ENCODE measurements at places on chromosomes 4 and X.
A peak's percentile ranks its signal among the peaks of the same experiment; 100 is the strongest.

DNA sequence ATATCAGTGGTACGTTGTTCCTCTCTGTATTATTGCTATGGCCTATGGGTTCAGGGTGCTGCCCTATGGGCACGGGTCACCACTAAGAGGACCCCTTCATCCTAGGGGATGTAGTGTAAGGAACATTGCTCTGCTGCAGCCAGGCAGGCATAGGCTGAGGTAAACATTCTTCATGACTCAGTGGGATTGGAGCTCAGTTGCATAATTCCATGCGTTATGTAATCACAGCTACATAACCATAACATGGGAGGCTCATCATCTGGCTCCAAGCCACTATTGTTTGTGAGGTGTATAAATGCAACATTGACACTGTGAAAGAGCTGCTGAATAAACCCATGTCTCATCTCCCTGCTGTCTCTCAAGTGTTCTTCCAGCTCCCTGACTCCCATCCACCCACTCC, 375.2 kb downstream of the MAGEE1 start:
- no peak for DNase-seq

DNA sequence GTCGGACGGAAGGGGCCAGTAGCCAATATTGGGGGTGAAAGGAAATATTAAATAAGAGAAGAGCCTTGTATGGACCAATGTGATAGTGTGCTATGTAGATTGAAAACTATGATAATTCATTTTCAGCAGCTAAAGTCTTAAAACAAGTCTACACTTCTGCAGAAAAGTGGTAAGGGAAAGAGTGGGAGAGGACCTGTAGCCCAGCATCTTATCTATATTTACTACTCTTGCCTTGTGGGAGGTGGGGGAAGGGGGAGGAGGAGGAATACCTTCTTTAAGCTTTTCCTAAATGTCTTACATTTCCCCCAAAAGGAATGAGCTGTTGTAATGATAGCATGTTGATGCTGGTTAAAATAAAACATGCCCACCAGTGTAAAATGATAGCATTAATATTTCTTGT, 220.0 kb upstream of the SPRY1 start:
- DNase-seq: no peak

GRCh38 chrX:109362101-109362500, 119.8 kb downstream of the GUCY2F start:
- no peak for DNase-seq

- DNase-seq: no peak
Observed at GRCh38 chr4:86876894-86877685, 15.1 kb downstream of the C4orf36 start.

- DNase-seq: no peak
Observed at GRCh38 chr4:37726666-37727065, 40.5 kb upstream of the RELL1 start.

DNA sequence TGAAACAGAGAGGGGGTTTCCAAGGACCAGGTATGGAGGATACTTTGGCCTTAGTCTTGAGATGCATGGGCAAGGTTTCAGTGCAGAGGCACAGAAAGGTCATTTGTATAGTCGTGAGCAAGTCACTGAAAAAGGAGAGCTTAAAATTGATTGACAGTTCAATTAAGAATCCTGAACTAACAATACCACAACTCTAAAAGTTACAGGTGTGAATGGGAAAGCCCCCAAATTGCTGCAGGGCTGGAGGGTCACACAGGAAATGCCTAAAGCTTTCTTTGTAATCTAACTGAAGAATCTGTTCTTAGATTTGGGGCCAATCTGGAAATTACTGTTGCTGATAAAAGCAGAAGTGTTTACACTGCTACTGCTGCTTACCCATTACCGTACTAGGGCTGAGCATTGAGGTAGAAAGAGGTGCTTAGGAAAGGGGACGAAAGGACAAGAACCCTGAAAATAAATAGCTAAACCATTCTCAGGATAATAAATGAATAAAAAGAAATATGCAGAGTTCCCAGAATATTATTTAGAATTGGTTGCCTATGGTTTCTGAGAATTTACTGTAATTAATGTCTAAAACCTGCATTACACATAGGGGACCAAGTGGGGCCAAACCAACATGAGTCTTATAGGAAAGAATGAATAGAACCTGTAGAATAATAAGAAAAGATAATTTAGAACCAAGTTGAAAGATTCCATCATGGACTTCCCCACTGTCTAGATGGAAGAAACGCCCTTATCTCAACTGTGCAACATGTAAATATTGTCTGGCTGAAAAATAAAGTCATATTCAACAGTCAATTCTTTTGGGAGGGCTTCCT, 91.9 kb upstream of the PPP1R2C start:
- DNase-seq: no peak

DNA sequence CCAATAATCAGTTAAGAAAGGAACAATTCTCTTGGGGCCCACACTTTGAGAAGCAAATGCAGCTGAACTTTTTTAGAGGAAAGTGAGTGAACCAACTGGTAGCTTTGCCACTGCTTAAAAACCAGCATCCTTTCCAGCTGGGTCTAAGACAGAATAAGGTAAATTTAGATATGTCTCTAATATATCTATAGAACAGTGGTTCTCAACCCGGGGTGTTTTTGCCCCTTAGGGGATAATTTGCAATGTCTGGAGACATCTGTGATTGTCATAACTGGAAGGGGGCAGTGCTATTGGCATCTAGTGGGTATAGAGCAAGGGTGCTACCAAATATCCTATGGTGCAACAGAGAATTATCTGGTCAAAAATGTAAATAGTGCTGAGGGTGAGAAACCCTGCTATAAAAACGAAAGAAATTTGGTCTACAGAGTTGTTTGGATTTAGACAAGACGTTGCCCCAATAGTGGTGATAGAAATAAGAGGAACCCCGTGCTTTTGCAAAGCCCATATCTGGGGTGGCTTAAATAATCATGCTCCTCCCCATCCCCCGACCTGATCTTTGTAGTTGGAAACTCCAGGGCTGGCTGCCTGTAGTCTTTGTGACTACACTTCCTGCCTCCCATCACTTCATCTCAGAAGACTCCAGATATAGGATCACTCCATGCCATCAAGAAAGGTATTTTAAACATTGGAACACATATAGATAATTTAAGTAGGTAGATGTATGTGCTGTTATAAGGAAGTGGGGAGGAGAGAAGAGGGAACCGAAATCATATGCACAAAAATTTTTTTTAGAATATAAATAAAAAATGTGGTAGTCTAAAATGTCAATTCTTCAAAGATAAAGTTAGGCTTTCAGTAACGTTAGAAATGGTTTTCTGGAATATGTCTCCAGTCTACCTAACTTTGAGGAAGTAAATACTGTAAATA, at the start of gene TLR7:
Gene TLR7 (plus strand): TSS at position 622 of the 927 bp plus-strand sequence. CDS start 507 bp downstream, outside the sequence.
- no peak for DNase-seq

DNA sequence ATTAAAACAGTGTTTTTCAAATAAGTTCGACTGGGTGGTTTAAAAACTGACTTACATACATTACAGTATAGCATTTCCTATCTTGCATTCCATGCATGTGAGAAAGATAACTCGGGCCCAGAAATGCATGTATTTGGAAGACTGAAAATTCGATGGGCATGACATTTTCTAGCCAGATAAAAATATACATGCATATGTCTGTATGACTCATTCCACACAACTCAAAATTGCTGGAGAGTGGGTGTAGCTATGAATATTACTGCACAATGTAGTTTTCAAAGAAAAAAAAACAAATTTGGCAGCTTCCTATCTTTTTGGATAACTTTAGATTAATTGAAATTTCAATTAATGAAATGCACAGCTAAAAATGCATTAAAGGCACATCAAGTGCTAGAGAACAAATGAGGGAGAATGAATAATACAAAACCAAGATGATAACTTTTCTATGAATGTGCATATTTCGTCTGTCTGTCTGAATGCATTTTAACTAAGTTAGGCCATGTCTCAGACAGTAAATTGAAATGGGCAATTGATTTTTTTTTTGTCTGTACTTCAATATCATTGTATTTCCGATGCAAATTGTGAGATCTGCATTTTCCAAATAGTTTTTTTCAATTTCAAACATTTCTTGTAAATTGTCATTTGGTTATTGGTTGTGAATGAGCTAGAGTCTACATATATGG, 54.5 kb upstream of the GABRA2 start:
- no peak for DNase-seq

DNA sequence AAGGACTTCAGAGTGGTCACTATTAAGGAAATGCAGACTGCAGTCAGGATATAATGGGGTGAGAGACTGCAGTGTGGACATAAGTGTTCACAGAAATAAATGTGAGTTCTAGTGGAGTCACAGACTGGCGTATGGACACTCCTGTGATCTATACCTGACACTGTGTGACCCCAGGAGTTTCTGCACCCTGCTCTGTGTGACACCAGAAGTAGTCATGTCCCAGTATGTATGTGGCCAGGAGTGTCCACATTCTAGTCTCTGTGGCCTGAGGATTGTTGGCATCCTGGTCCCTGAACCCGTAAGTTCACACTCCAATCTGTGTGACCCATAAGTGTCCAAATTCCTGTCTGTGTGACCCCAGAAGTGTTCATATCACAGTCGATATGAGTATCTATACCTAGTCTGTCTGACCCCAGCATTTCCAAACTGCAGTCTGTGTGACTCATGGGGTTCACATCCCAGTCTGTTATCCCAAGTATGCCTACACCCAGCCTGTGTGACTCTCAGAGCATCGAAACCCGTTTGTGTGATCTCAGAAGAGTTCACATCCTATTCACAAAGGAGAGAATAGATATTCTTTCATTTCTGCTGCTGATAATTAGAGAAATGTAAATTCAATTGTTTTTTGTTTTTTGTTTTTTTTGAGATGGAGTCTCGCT, 16.3 kb downstream of the WDR13 start:
- DNase-seq: no peak

DNA sequence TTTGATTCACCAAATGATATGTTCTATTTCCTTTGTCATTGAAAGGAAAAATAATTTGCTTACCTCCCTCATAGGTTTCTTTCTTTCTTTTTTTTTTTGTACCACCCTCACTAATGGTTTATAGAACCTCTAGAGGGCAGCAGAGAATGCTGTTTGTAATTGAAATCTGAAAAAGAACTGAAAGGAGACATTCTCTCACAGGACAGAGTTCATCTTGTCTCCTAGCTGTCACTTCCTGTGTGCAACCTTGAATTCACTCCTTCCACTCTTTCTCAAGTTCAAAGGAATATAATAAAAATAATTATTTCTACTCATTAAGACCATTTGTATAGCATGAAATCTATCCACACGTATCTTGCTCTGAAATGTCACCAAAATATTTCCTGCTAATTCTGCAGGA, 51.0 kb downstream of the GUCY1B1 start:
- no peak for DNase-seq

DNA sequence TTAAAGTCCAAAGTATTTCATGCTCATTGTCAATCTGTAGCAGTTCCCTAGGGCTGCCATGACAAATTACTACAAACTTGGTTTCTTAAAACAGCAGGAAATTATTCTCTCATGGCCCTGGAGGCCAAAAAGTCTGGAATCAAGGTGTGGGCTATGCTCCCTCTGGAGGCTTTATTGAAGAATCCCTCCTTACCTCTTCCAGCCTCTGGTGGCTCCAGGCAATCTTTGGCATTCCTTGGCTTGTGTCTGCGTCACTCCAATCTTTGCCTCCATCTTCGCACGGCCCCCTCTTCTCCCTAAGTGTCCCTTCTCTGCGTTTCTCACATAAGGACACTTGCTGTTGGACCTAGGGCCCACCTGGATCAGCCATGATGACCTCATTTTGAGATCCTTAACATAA, 170.4 kb downstream of the SMIM20 start:
- DNase-seq: no peak

- no peak for DNase-seq
Observed at GRCh38 chrX:149461746-149462145, 43.4 kb downstream of the IDS start.

DNA sequence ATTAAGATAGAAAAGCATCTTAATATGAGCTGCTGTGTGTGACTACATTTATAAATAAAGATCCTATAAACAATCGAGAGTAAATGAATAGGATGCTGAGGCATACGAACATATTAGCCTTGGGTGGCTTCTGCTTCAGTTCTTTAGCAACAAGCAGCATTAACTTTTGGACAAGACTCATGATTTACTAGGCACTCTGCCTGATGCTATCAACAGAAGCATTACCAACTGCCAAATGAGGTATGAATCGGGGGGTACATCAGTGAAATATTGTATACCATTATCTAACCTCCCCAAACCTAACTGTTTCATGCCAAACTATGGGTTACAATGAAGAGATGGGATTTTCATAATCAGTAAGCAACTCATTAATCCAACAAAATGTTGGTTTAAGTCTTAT, 113.1 kb downstream of the RAB28 start:
- no peak for DNase-seq

- no peak for DNase-seq
Observed at GRCh38 chr4:95572304-95572991, 23.7 kb upstream of the UNC5C start.

DNA sequence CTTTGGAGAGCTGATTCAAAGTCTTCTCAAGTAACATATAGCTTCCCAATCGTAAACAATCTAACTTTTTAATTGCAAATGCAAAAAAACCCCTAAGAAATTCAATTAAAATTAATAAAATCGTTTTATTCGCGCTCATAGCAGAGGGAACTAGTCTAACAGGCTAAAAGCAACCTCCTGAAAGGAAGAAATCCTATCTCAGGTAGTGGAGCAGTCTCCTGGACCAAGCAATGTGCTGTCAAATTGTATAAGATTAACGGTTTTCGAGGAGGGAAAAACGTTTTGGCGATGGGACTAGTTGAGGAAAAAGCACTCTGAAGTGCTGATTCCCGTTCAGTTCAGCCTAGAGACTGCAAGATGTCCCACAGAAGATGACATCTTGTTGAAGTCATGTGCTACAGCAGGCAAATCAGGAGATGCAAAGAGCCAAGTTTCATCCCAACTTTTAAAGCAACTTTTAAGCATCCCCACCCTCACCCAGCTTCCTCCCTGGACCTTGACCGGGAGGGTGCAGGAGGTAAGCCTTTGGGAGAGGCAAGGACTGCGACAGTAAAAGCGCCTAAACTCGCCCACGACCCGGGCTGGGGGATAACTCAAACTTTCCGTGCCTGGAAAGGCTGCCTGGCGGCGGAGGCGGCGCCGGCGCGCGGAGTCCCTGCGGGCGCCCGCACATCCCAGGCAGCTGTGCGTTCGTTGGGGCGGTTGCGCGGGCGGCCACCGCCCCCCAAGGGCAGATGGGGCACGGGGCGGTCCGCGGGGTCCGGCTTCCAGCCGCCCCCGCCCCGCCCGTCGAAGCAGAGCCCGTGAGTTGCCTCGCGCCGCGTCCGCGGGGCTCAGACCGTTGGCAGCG, 784 bp downstream of the MAP7D3 start:
- DNase-seq: peak; percentile 45

GRCh38 chr4:123248085-123248659, 148.4 kb upstream of the SPRY1 start:
- no peak for DNase-seq

DNA sequence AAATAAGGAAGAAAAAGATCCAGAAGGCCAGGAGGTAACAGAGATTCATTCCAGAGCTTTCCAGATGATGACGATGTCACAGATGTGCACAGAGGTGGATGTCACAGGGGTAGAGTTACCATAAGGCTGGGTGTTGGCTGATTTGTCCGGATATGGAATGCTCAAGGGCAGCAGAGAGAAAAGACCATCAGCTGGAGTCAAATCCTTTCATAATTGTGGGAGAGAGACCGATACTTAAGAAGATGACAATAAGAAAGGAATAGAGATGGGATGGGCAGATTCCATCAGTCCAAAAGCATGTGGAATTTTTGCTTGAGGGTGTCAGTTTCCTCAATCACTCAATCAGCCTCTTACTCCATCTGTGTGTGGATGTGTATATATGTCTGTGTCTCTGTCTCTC, 150.4 kb downstream of the CENPC start:
- no peak for DNase-seq
